ENCODE measurements at places on chromosomes 6 and 20. TPM values are rescaled to one million over a fixed set of nuclear protein-coding genes. Genes with fewer than 3 reads are reported as not detected.

GRCh38 chr6:125819535-125820326, 29.0 kb downstream of the NCOA7 start:
- no peak for DNase-seq

DNA sequence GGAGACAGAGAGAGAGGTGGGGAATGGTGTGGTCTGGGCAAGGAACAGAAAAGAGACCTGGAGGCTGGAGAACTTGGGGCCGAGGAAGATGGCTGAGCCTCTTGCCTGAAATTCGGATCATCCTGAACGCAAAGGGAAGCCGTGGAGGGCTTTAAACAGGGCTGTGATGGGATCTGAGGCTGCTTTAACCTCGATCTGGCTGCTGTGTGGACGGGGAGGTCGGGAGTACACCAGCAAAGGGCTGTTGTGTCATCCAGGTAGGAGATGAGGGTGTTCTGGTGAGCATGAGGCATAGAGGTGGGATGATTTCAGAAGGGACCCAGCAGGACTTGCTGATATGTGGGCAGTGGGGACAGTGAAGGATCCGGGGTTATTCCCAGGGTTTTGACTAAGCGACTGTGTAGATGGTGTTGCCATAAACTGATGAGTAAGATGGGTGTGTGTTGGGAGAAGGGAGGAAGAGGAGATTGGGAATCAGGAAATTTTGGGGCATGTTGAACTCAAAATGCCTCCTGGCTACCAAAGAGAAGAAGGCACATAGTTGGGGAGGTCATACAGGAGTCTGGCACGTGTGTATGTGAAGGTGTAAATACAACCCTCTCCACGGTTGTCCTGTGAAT, 158.5 kb downstream of the NFATC2 start:
- no peak for DNase-seq

CFAP206 gene
- total RNA-seq: not detected

GRCh38 chr6:148296771-148297170, 45.9 kb upstream of the SASH1 start:
- no peak for DNase-seq

- DNase-seq: peak; percentile 73
These were observed 145.7 kb upstream of the GGTLC1 start for GRCh38 chr20:24134284-24134683.

DNA sequence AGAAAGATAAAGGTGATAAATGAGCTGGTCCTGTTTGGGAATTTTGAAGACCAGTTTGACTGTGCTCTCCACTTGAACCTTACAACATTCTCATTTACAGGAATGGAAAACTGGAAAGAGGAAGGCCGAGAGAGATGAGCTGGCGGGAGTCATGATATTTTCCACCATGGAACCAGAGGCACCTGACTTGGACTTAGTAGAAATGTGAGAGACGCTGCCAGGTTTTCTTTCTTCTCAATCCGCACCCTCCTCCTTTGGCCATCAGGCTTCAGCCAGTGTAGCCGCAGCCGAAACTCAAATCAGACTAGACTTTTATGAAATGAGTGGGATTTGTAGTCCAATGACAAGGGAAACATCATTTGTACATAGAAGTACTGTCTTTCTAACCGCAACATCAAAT, 54.7 kb upstream of the SYNJ2 start:
- no peak for DNase-seq

DNA sequence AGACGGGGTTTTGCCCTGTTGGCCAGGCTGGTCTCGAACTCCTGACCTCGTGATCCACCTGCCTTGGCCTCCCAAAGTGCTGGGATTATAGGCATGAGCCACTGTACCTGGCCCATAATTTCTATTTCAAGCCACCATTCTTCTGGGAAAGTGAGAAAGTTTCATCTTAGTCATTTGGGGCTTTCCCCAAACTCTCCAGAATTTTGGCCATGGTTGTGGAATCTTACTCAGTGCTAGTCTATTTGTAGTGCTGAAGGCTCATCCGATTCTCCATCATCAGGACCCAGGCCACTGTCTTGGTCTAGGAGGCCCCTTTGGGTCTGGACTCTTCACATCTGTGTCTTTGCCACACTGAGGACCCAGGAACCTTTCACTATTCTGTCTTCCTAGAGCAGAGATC, 164.9 kb downstream of the EYA2 start:
- DNase-seq: no peak

GRCh38 chr6:167501831-167502385, 177.0 kb downstream of the TTLL2 start:
- DNase-seq: no peak

GRCh38 chr20:1802385-1803060, 92.7 kb upstream of the SIRPA start:
- peak; percentile 67 for DNase-seq

HRH3 gene
- total RNA-seq: not detected

KLC4 gene
- total RNA-seq: 9.4 TPM

DNA sequence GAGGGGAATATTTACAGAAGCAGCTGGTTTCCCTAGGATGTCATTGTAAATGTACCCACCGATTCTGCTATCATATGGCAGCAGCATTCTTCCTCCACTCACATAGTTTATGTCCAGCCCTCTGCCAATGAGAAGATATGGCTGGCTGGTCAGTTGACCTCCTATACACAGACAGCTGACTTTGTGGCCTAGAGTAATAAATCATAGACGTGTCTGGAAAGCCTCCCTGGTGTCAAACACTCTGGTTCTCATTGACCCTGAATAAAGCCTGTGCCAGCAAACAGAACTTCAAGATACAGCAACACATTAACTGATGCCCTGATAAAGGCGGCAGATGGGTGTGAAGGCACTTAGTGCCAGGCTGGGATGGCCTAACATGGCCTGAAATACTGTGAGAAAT, 52.6 kb downstream of the GPR63 start:
- no peak for DNase-seq

GRCh38 chr6:166715992-166716391, 88.9 kb upstream of the RPS6KA2 start:
- no peak for DNase-seq

TNFRSF6B gene
- total RNA-seq: 0.36 TPM

DNA sequence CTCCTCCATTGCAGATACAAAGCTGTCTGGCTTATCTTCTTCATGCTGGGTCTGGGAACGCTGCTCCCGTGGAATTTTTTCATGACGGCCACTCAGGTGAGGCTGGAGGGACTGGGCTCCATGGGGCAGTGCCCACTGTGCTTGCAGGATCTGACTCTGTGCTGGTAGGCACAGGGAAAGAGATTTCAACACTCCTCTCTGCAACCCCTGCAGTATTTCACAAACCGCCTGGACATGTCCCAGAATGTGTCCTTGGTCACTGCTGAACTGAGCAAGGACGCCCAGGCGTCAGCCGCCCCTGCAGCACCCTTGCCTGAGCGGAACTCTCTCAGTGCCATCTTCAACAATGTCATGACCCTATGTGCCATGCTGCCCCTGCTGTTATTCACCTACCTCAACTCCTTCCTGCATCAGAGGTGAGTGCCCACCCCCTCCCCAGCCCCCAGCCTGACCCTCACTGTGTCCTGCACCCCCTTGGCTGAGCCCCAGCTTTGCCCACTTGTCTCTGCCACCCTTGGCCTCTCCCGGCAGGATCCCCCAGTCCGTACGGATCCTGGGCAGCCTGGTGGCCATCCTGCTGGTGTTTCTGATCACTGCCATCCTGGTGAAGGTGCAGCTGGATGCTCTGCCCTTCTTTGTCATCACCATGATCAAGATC, 6.1 kb downstream of the SLC29A1 start:
- DNase-seq: no peak

- no peak for DNase-seq
These were observed 11.3 kb upstream of the CCR6 start for GRCh38 chr6:167111597-167111996.

DYNLT2 gene
- total RNA-seq: 2.0 TPM

OPRM1 gene
- total RNA-seq: not detected

GRCh38 chr20:13817342-13817741, 32.5 kb downstream of the NDUFAF5 start:
- no peak for DNase-seq

- DNase-seq: no peak
These were observed 19.4 kb upstream of the MTG2 start for GRCh38 chr20:62163485-62163865.

GRCh38 chr6:137852346-137852745, 14.7 kb upstream of the TNFAIP3 start:
- peak; percentile 61 for DNase-seq

DNA sequence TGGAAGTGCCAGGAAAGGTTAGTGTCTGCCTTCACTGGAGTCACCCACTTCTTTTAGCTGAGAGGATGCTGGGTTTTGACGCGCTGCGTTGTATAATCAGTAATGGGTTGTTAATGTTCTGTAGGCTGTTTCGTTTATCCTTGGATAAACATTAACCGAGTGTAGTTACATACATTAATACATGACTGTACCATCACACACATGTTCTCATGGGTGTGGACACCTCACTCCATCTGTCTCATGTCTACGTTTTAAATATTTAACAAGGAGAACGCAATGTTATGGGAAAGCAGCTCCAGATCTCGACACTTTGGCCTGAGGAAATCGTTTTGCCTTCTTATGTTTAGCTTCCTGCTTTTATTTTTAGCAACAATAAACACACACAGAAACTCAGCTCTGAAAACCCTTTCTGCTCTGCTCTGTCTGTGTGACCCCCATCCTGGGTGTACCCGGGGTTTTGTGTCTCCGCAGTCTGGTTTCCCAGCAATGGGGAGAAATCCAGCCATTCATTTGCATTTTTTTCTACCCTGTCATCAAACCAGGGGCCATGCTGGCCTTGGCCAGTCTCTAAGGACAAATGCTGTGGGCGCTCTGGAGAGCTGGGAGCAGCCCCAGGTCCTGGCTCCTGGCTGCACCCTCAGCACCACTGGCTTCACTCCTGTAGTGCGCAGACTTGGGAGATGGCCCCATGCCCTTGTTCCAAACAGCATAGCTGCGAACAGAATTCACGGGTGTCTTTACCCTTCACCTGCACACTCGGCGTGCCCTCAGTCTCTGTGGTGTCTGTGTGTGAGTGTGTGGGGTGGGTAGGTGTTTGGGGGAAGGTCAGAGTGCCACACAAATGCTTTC, 110.8 kb downstream of the ERMARD start:
- DNase-seq: no peak

- no peak for DNase-seq
These were observed 255.4 kb downstream of the GMPR start for GRCh38 chr6:16493802-16494201.

DNA sequence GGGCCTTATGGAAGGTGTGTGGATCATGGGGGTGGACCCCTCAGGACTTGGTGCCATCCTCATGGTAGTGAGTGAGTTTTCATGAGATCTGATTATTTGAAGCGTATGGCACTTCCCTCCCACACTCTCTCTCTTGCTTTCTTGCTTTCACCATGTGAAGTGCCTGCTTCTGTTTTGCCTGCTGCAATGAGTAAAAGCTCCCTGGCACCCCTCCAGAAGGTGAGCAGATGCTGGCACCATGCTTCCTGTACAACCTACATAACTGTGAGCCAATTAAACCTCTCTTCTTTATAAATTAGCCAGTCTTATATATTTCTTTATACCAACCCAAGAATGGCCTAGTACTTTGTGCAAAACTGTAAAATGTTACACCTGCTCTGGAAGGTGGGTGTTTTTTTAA, 396.8 kb upstream of the HS3ST5 start:
- no peak for DNase-seq

TPBG gene
- 68.2 TPM for total RNA-seq

FOXQ1 gene
- not detected for total RNA-seq

- no peak for DNase-seq
These were observed 8.2 kb downstream of the HECA start for GRCh38 chr6:139143111-139143510.

- no peak for DNase-seq
These were observed 10.3 kb downstream of the SLC2A4RG start for GRCh38 chr20:63749597-63750508.

MAPK13 gene
- total RNA-seq: 2.1 TPM

RNF182 gene
- 17.0 TPM for total RNA-seq

DNA sequence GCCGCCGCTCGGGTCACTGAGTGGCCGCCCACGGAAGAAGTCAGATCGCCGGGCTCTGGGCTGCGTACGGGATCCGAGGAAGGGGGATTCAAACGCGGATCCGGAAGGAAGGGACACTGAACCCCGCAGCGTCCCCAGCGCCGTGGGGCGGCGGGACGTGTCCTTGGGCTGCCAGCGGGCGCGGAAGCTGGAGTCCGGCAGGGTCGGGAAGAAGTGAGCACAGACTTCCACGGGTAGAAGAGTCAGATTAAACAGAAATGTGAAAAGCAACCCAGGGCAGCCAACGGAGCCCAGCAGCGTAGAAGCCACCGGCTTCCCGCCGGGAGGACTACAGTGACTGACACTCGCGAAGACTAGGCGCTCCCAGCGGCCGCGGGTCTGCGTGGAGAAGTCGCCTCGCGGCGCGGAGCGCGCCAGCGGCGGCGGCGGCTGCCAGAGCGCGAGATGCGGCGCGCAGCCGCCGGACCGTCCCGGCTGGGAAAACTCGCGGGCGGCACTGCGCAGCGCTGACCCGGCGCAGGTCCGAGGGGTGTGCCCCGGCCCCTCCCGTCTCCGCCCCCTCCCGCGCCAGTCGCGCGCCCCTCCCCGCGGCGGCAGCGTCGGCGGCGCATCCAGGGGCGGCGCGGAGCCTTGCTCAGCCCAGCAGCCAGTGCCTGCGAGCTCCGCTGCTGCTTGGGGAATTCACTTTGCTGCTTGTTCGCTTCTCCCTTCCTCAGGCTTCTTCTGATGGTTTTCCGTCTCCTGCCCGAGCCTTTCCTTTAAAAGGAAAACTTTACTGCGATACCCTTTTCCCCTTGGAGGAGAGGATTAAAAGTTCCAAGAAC, at the start of gene SAMD5:
Gene SAMD5 (plus strand): TSS at position 649 of the 824 bp plus-strand sequence. CDS start 239 bp downstream, outside the sequence.
- DNase-seq: peak; percentile 62

DNA sequence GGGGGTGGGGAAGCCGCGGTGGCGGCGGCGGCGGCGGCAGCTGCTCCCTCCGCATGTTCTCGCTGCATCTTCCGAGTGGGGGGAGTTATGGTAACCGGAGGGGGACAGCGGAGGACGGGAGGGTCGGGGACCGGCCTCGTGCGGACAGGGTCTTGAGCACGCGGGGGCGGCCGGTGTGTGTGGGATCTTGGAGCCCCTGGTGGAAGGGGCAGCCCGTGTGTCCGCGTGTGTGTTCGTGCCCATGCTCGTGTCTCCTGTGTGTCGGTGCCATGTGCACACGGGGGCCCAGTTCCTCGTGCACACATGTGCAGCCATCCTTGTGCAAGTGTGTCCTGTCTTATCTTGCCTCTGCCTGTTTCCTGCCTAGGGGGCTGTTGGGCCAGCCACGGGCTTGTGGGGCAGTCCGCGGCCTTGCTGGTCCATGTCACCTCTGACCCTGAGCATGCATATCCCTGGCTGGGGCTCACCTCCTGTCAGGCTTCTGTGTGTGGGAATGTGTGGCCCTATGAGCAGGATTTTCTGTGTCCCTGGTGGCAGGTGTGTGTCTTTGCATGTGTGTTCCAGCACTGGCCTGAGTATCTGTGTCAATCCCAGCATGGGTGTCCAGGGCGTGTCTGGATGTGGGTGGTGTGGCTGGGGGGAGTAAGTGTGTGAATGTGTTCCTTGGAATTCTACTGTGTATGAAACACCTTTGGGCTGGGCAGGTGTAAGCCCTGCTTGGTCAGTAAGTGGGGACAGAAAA, 8.5 kb downstream of the SYNGAP1 start:
- DNase-seq: peak; percentile 35

CNR1 gene
- total RNA-seq: 2.5 TPM

DNA sequence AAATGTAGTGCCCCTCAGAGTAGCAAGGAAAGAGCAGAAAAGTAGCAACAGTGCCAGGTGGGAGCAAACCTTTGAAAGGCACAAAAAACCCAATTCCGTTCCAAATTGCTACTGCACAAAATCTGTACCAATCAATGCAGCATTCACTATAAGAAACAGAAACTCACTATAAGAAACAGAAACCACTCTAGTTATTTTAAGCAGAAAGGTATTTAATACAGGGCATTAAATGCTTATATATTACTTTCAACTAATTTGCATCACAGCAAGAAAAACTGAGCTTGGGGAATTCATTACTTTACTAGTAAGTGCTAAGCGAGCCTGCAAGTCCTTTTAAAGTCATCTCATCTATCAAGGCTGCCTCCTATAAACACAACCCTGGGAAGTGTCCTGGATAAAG, 116.5 kb upstream of the OLIG3 start:
- no peak for DNase-seq

GGTLC1 gene
- total RNA-seq: not detected
